ENCODE measurements at places on chromosomes 16 and 17.

GRCh38 chr16:122361-122760, 16.1 kb downstream of the NPRL3 start:
- DNase-seq: no peak

DNA sequence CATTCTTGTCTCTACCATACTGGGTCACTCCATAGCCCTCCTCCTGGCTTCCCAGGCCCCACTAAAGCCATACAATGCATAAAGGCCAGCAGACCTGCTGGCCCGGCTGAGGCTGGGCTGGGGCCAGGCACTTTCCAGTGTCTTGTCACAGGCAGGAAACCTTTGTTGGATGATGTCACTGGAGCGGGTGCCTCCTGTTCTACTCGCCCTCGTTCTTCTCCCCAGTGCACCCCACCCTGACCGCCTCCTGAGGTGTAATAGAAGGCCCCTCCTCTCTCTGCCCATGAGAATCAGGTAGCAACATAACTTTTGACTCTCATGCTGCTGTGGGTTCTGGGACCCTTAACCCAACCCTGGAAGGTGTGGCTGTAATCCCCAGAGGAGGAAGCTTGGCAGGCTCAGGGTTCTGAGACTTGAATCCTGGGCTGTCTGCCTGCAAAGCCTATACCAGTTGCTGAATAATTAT, 54.2 kb upstream of the IL34 start:
- no peak for DNase-seq

DNA sequence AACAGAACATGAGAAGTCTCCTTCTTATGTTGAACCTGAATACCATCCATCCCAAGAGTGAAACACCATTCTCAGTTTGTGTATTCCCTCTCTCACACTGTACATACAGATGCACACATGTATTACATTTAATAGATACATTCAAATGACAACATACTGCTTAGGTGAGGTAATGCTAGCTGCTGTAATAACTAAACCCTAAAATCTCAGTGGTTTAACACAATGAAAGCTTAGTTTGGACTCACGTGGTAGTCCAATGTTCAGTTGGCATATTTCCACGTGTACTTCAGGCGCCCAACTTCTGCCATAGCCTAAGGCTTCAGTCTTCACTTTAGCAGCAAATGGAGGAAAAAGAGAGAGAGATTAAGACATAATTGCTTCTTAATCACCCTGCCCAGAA, 351.1 kb upstream of the PMFBP1 start:
- no peak for DNase-seq

DNA sequence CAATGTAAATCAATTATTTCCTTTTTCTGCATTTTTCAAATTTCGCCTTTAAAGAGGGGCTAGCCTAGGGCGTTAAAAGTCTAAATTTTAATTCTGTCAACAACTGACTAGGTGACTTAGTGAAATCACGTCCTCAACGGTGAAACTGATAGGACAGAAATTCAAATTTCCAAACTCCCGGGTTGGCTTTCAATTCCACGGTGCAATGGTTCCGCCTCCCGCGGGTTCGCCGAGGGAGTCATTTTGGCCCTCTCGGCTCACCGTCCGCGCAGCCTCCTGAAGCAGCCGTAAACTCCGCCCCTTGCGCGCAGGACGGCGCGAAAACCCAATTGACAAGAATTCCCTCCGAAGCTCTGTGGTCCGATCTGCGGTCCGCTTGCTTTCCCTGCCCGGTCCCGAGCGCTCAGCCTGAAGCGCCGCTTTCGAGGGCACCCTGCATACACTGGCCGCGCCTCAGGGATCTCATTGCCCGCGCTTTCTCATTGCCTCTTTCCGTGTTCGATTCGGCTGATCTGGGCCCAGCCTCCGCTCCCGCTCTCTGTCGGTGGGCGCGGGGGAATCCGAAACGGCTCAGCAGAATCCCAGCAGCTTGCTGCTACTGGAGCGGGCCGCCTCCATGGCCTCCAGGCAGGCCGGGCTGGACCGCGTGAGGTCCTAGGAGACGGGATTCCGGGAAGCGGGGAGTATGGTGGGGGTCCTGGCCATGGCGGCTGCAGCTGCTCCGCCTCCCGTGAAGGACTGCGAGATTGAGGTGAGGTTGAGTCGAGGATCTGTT, at the start of gene ATAD5:
Gene ATAD5, plus strand, starts transcription at position 304 of the 775 bp plus-strand sequence. Its CDS starts 382 bp downstream, at position 686.
- peak; percentile 74 for DNase-seq

DNA sequence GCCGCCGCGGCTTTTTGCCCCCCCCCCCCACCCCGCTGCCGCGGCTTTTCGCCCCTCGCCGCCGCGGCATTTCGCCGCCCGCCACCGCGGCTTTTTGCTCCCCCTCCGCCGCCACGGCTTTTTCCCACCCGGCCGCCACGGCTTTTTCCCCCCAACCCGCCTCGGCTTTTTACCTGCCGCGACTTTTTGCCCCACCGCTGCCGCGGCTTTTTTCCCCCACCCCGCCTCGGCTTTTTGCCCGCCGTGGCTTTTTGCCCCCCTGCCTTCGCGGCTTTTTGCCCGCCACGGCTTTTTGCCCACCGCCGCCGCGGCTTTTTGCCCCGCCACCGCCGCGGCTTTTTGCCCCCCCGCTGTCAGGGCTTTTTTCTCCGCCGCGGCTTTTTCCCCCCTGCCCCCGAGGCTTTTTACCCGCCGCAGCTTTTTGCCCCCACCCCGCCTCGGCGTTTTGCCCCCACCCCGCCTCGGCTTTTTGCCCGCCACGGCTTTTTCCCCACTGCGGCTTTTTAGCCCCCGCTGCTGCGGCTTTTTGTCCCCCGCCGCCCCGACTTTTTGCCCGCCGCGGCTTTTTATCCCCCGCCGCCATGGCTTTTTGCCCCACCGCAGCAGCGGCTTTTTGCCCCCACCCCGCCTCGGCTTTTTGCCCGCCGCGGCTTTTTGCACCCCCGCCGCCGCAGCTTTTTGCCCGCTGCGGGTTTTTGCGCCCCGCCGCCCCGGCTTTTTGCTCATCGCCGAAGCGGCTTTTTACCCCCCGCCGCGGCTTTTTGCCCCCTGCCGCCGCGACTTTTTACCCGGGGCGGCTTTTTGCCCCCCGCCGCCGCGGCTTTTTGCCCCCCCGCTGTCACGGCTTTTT, 527.8 kb upstream of the WSB1 start:
- no peak for DNase-seq

DNA sequence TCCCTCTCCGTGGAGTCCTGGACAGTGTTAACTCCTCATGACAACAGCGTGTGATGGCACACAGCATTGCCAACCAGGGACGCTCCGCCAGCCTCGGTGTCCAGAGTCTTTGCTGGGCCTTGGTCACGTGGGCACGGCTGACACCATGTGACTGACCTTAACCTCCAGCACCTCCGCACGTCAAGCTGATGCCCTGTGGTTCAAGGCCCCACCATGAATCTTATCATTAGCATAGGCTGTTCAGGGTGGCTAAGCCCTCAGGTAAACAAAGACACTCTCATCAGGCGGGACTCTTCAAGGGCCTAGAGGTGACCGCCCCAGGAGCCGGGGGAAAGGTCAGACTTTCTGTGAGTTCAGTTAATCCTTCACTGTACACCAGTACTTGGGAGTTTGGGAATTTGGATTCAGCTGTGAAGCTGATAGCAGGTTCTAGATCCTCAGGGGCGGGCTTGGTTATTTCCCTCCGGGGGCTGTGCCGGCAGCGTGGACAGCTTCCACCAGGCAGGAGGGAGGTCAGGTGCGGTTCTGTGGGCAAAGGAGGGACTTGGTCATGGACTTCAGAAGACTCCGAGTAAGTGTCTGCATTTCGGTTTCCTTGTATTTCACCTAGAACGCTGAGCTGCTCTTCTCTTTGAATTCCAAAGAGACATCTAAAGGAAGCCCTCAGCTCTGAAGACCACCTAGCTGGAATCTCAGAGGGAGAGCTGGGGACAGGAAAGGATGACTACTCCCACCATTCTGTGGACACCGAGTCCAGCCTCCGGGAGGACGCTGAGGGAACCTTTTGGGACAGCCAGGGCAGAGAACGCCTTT, 195.5 kb upstream of the CIBAR2 start:
- no peak for DNase-seq

DNA sequence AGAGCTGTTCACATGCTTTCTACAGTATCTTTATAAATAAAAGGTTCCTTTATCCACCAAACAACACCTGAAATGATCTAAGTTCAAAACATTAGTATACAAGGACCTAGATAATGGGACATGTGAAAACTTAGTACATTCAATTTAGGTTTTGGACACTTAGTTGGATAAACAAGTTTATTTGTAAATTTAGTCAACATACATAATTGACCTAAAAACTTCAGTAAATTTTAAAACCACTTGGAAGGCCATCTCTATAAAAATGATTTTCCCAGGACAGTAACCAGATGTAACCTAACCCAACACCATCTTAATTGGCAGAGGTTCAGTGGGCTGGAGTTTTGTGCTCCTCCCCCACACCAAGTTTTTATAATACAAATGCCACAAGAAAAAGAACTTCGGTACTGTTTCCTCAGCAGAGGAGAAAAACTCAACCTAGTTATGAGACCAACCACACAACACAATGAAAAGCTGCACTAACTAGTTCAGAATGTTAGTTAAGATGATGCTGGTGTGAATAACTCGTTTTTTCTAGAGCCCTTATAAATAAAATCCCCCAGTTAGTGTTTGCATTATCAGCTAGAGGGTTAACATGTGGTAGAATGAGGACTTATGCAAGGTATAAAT, 7.2 kb upstream of the UNK start:
- DNase-seq: no peak

DNA sequence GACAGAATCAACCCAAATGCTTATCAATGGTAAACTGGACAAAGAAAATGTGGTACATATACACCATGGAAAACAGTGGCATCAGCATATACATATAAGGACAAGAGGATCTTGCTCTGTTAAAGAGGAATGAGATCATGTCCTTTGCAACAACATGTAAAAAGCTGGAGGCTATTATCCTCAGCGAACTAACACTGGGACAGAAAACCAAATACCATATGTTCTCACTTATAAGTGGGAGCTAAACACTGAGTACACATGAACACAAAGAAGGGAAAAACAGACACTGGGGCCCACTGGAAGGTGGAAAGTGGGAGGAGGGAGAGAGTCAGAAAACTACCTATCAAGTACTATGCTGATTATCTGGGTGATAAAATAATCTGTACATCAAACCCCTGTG, 447.3 kb upstream of the MAF start:
- DNase-seq: no peak

DNA sequence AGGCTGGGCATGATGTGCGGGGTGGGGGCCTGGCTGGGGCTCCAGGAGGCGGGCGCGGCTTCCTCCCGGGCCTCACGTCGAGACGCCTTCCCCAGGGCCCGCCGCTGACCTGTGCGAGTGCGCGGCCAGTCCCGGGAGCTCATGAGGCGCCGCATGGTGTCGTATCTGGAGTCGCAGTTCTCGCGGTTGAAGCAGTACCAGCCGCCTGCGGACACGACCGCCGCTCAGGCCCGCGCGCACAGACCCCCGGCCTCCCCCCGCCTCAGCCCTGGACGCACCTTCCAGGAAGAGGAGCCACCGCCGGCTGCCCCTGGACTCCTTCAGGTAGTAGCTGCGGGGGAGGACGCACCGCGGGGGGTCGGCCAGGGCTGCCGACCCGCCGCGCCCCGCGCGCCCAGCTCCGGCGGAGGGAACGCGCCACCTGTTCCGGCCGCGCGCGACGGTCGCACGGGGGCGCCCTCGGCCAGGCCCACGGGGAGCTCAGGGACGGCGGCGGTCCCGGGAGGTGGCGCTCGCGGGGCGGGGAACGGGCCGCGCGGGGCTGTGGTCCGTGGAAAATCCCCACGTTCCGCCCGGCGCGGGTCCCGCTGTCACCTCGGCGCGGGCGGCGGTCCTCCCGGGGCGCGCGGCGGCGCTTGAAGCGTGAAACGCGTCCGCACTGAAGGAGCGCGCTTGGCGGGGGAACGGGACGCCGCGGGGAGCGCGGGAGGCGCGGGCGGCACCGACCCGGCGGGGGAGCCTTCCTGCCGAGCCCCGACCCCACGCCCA, 1.4 kb downstream of the NOTUM start:
- peak; percentile 67 for DNase-seq

DNA sequence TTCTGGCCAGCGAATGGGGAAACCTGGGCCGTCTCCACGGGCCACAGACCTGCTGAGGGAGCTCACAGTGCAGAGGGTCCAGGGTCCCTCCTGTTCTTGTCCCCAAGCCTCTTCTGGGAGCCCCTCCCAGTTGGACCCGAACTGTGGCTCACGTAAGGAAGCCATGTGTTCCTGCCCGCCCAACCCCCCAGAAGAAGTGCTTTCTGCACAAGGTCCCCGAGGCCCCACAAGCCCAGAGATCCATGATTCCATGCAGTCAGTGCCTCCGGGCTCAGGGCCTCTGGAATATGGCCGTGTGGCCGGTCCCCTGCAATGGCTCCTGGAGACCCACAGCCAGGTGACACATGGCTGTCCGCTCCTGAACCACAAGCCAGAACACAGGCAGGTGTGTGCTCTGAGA, 272.4 kb downstream of the C16orf95 start:
- DNase-seq: no peak

DNA sequence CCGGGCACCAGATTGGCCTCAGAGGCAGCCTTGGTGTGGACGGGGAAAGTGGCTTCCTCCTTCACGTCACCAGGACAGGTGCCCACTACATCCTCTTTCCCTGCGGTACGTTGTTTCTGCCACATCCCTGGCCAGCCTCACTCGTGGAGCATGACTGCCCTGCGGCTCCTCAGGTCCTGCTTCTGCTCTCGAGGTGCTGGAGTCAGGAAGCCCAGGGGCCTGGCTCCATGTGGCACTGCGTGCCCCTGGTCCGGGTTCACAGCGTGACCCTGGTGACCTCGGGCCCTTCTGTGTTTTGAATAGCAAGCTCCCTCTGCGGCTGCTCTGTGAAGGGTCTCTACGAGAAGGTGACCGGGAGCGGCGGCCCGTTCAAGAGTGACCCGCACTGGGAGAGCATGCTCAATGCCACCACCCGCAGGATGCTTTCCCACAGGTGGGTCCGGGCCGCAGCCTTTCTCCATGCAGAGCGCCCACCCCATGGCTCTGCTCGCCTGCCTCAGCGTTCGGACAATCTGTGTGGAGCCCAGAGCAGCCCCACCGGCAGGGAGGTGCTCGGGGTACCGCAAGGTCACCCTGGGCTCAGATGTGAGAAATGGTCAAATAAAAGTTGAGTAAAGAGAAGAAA, 13.5 kb downstream of the RGS11 start:
- no peak for DNase-seq

DNA sequence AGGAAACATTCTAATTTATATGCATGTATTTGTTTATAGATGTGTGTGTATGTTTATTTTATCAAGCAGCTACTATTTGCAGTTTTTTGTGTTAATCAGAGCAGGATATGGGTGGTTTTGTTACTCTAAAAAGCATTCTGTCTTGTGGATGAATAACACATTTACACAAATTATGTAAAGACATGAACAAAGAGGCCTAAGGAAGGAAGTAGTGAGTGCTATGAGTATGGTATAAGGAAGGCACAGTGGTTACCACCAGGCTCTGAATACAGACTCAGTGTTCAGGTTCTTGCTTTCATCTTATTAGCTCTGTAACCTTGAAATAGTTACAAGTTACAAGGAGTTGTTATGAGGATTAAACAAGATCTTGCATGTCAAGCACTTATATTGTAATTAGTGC, 33.9 kb downstream of the STXBP4 start:
- no peak for DNase-seq

GRCh38 chr17:34874478-34874877, 86.8 kb downstream of the CCT6B start:
- no peak for DNase-seq

GRCh38 chr16:17395849-17396480, 74.8 kb downstream of the XYLT1 start:
- no peak for DNase-seq

GRCh38 chr16:51156807-51157200, 5.7 kb upstream of the SALL1 start:
- no peak for DNase-seq

GRCh38 chr17:66437476-66438026, 135.1 kb downstream of the PRKCA start:
- DNase-seq: no peak
